ENCODE measurements at places on chromosomes 5 and 9.

DNA sequence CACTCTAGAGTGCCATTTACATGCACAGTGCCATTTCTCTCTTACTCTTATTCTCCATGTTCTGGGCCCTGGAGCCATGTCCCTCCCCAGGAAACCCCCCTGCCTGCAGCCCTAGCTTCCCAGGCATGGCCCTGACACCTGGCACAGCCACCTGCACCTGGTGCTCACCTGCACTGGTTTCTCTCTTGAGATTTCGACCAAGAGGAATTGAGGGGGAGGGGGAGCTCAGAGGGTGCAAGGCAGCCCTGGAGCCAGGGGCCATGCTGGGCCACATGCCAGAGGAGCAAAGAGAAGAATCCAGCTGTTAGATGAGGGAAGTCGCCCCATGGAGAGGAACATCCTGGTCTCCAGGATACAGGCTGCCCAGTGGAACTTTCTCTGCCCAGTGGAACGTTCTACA, 65.0 kb upstream of the RAPGEF1 start:
- DNase-seq = no peak

DNA sequence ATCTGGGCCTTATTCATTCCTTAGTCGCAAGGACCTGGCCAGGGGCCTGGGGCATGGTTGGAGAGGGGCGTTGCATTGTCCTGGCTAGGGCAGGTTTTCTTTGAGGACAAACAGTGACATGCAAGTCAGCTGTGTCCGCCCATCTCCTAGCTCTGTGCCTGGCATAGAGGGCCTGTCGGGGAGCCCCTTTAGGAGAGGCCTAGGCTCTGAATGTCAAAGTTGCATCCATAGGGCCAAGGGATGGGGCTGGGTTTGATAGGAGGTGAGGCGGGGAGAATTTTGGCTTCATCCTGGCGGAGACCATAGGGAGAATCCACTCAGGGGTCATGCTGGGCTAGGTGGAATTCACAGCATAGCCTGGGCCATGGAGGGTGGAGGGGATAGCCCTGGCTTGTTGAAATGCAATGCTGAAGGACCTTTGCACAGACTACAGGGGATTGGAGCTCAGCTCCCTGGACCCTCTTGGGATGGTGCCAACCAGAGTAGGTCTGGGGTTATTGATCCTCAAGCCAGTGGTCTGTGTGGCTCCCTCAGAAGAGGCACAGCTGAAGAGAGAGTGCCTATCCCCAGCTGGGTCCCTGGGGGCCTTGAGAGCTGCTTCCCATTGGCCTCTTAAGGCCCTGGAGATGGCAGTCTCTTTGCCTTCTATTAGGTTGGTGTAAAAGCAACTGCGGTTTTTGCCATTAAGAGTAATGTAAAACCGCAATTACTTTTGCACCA, 104.0 kb downstream of the RGS3 start:
- DNase-seq = no peak

GRCh38 chr5:43661102-43661501, 58.1 kb downstream of the NNT start:
- DNase-seq = no peak

DNA sequence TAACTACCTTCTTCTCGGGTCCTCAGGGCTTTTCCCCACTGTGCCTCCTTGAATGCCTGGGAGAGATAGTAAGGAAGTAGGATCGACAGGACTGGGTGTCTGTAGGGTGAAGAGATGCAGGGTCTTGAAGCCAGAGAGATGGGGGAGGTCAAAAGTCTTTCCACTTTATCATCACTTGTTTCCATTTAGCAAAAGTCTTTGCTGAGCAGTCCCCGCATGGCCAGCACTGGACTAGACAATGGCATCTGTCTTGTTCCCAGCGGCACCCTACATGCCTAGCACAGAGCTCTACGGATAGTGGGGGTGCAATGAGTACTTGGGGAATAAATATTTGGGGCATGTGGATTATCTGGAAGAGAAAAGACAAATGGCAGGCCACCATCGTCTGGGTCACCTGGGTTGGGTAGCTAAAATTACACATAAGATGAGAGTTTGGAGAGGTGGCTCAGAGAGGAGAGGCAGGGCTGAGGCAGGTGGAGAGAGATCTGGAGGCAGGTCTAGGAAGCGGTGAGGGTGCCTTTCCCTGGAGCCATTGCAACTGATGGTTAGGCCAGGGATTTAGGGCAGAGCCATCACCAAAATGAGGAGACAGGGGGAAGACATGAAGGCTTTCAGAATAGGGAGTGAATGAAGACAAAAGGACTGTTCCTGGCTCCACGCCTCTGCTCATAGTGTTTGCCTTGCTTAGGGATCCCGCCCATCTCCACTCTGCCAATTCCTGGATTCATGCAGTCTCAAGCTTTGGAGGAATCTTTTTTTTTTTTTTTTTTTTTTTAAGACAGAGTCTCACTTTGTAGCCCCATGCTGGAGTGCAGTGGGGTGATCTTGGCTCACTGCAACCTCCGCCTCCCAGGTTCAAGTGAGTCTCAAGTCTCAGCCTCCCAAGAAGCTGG, 250.8 kb upstream of the KLF4 start:
- no peak for DNase-seq

DNA sequence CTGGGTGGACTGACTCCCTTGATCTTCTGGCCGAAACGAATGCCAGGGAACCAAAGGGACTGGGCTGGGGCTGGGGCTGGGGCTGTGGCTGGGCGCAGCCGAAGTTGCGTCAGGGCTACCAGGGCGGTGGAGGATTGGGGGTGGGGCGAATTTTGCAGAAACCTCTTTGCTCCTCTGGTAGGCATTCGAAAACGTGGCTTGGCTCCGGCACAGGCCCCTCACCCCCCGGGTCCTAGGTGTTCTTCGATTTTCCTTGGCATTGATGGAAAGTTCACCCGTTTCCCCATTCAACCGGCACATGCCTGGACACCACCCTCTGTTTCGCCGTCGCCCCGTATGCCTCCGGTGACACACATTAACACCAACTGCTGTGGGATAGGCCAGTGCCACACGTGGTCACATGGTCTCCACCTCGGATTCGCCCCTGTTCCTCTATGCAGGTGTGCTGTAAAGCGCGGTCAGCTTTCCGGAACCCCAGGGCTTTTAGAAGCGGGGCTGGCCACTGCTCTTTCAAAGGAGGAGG, 477.1 kb downstream of the SPATA31A7 start:
- DNase-seq = no peak
